Right kidney (tissue), 9 donors: ENCODE measurements at places on chromosomes 2 and 18.

DNA sequence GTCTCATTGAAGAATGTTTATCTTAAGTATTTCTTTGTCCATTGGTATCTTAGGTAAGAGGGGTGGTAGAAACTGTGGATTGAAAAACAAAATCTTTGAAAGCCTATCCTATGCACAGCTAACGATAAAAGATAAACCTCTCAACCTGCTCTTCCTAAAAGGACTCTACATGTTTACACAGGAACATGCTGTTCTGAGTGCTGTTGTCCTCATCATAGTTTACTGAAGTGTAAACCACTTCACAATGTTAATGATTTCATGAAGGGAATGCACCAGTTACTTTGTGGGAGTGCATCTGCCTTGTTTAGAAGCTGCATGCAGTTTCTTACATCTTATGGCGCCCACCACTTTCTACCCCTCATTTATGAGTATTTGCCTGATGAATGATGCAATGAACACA lies 1.2 kb downstream of the ACMSD start:
- no peak for DNase-seq

DNA sequence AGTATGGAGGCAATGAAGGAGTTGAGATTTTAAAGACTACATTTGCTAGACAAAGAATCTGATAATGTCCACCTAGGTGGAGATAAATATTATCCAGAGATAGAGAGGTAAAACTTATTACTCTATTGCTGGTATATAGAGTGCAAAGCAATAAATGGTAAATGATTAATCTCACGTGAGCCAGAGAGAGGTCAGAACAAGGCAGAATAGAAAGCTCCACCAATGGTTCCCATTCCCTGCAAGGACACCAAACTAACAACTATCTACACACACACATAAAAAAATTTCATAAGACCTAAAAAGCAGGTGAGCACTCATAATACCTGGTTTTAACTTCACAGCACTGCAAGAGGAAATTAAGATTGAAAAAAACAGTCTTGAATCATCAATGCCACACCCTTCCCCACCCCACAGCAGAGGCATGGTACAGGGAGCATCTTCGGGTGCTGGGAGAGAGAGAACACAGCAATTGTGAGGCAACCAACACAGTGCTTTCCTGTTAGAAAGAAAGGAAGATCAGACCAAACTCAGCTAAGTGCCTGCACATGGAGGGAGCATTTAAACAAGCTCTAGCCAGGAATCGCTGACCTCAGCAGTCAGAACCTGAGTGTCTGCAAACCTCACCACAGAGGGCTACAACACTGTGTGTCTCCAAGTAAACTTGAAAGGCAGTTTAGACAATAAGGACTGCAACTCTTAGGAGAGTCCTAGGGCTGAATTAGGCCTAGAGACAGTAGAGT lies 1432.6 kb upstream of the TMEFF2 start:
- DNase-seq = no peak

DNA sequence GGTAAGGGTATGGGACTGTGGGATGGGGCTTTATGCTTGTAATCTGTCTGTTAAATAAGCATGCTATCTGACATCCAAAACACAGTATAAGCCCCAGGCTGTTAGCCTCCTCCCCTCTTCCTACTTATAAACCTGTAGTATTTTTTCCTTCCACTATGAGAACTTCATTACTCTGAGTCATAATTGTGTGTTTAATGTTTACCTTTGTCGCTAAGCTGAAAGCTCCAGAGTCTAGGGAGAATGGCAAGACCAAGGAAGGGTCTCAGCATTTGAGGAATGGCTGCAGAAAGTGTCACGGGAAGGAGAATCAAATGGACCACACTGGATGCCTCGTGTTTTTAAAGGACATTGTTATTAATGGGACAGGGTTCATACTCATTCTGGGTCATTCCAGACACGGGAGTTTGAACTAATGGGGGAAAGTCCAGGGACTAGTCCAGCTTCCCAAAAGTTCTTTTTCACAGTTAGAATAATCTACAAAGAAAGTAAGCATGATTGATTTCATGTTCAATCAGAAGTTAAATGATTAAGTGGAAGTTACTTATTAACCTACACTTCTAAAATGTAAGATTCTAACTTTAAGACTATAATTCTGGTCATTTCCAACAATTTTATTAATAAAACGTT lies 292.2 kb downstream of the AFF3 start:
- no peak for DNase-seq

- DNase-seq = no peak
Measured at GRCh38 chr2:100852999-100853908, 33.3 kb downstream of the NPAS2 start.

DNA sequence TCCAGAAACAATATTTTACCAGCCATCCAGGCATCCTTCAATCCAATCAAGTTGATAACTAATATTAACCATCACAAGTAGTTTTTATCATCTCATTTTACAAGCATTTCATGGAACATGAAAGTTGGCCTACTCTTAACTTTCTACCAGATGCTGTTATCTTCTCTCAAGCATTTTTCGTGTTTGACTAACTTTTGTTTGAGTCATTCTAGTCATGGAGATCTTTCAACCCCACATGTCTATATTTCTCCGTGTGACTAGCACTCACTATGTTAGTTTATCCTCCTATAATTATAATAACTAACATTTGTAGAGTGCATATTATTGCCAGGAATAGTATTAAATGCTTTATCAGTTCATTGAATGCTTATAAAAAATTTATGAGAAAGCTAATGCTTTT lies 307.0 kb upstream of the CWC22 start:
- DNase-seq = no peak
